ENCODE measurements at places on chromosomes 5 and 9.

DNA sequence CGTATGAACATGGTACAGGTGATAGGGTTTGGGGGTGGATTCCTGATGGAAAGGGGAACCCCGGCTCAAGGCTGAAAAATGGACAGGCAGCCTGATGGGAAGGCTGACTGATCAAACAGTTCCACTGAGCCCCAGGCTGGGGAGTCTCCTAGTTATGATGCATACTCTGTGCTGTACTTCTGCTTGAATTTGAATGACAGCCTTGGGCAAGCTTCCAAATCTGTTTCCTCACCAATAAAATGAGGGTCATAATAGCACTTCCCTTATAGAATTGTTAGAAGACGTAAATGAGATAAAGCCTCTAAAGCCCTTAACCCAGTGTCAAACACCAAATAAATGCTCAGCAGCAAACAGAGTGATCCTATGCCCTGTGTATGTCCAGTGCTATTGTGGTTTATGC is 478.5 kb upstream of the DMAC1 start:
- DNase-seq, result no peak
- H3K36me3 ChIP-seq, result no peaks in the 10 kb centered on the region
- H3K27ac ChIP-seq, result no peak overlapping the region
- no peaks in the 10 kb centered on the region for H3K27me3 ChIP-seq

DNA sequence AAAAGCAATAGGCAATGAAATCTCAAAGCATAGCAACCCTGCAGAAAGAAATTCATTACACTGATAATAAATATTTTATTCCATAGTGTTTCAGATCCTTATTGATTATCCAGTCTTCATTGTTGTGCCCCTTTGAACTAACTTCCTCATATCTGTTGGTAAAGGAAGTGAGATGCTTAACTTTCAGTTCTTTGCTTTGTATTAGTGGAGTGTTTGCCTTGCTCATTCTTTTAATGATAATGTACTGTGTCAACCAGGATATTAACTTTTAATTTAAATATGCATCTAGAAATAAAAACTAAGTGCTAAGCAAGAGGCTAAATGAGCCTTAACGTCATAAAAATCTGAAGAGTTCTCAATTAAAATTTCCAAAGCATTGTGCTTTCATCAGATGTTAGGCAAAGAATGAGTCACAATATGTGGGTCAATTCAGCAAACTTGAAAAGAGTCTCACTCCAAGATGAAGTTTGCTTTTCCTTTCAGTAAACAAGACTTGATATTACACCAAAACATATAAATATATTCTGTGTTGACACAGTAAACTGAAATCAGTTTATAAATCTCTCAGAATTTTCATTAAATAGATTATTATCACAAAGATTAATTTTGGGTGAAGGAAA is 105.9 kb downstream of the GIN1 start:
- DNase-seq, result no peak
- no peak overlapping the region for H3K27ac ChIP-seq
- no peaks in the 10 kb centered on the region for H3K36me3 ChIP-seq
- H3K4me3 ChIP-seq, result no peak overlapping the region
- no peaks in the 10 kb centered on the region for H3K27me3 ChIP-seq
- no peaks in the 10 kb centered on the region for H3K4me1 ChIP-seq

DNA sequence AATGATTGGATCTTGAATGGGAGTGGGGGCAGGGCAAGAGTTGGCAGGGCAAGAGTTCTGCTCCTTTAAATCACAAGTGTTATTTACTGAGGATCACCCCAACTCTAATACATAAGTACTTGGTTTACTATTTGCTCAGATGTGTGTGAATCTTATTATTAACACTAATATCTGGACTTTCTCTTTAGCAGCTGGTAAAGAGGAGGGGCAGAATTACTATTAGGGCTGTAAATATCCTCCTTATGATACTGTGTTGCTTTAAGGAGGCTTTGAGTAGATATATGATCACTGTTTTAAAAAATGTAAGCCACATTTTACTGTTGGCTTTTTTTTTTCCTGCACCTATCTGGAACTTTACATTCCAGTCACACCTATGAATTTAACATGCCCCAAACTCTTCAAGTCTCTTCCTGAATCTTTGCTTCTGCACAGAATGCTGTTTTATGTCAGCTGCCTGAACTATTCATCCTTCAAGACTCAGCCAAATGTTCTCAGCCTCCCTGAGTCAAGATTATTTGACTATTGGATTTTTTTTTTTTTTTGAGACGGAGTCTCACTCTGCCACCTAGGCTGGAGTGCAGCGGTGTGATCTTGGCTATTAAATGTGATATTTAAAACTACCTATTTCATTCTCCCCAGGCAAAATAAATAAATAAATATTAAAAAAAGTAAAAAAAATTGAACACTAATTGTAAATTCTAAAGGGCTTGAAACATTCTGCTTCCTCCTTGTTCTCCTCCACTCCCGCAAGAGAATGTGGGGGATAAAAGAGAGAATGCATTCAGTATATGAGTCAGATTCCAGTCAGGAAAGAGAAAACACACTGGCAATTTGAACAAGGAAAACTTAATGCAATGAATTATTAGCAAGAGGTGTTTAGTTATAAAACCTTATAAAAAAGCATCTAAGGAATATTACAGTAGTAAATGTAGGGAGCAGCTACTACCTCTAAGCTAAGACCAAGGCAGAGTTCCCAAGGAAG is 99.3 kb downstream of the FOCAD start:
- H3K27me3 ChIP-seq, result no peaks in the 10 kb centered on the region
- DNase-seq, result no peak
- H3K4me3 ChIP-seq, result no peak overlapping the region
- no peaks in the 10 kb centered on the region for H3K4me1 ChIP-seq
- no peaks in the 10 kb centered on the region for H3K36me3 ChIP-seq

DNA sequence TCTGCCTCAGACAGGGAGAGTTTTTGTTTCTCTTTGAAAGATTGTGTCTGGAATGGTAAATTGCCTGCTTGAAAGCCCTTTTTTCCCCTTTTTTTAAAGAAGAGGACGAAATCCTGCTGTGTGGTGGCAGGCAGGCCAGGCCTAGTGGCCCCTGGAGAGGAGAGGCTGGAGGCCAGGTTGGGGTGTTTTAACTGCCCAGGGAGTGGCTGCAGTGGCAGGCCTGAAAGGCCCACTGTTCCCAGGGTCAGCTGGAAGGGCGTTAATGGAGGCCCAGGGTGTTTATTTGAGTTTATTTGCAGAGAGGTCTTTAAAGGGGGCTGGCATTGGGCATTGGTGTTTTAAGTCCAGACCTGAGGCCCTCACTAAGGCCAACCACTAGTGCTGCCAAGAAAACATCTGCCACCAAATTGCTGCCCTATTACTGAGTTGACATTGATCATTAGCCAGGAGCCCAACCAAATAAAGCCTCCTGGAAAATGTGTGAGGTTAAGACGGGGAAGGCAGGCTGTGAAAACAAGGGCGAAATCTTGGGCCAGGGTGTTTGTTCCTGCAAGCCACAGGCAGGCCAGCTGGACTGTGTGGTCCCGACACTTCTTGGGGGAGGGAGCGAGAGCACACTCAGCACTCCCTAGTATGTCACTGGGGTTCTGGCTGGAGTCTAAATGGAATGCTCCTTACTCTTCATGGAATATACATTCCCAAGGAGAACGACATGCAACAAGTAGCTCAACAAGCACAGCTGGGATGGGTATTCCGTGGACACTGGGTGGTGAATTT is 5.0 kb downstream of the JADE2 start:
- H3K4me3 ChIP-seq, result no peak overlapping the region
- no peak for DNase-seq
- H3K36me3 ChIP-seq, result peaks cover 4% of the 10 kb centered on the region
- no peak overlapping the region for H3K27ac ChIP-seq
- peaks cover 79% of the 10 kb centered on the region for H3K4me1 ChIP-seq
- no peaks in the 10 kb centered on the region for H3K27me3 ChIP-seq

DNA sequence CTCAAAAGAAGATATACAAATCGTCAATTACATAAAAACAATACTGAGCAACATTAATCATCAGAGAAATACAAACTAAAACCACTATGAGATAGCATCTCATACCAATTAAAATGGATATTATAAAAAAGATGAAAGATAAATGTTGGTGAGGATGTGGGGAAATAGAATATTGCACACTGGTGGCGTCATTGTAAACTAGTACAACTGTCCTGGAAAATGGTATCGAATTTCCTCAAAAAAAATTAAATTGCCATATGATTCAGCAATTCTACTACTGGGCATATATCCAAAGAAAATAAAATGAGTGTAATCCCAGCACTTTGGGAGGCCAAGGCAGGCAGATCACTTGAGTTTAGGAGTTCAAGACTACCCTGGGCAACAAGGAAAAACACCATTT is 326.0 kb upstream of the FTMT start:
- no peak for DNase-seq
- no peaks in the 10 kb centered on the region for H3K27me3 ChIP-seq
- H3K36me3 ChIP-seq, result no peaks in the 10 kb centered on the region
- H3K4me3 ChIP-seq, result no peak overlapping the region

GRCh38 chr5:83375049-83375745 is 96.3 kb upstream of the VCAN start:
- no peak overlapping the region for H3K27ac ChIP-seq
- DNase-seq, result no peak
- no peaks in the 10 kb centered on the region for H3K4me1 ChIP-seq
- no peaks in the 10 kb centered on the region for H3K36me3 ChIP-seq
- no peaks in the 10 kb centered on the region for H3K27me3 ChIP-seq
- H3K4me3 ChIP-seq, result no peak overlapping the region

DNA sequence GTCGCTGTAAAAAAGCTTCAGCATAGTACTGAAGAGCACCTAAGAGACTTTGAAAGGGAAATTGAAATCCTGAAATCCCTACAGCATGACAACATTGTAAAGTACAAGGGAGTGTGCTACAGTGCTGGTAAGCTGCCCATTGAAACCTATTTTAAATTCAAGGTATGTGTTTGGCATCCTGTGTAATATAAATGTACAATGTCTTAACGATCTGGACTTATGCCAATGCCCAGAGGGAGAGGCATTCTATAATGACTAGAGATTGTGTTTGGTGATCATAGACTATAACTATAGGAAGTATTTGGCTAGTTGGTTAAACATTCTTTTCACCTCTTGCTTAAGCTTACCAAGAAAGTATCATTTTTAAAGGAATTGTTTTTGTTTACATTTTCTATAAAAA is 95.7 kb downstream of the INSL6 start:
- no peak overlapping the region for H3K4me3 ChIP-seq
- no peaks in the 10 kb centered on the region for H3K4me1 ChIP-seq
- DNase-seq, result no peak
- H3K36me3 ChIP-seq, result peaks cover 12% of the 10 kb centered on the region

- H3K27ac ChIP-seq, result no peak overlapping the region
- no peak for DNase-seq
- no peak overlapping the region for H3K4me3 ChIP-seq
- no peaks in the 10 kb centered on the region for H3K4me1 ChIP-seq
- H3K27me3 ChIP-seq, result no peaks in the 10 kb centered on the region
Measured at GRCh38 chr5:179194941-179195381, 134.8 kb downstream of the ZNF354C start.

DNA sequence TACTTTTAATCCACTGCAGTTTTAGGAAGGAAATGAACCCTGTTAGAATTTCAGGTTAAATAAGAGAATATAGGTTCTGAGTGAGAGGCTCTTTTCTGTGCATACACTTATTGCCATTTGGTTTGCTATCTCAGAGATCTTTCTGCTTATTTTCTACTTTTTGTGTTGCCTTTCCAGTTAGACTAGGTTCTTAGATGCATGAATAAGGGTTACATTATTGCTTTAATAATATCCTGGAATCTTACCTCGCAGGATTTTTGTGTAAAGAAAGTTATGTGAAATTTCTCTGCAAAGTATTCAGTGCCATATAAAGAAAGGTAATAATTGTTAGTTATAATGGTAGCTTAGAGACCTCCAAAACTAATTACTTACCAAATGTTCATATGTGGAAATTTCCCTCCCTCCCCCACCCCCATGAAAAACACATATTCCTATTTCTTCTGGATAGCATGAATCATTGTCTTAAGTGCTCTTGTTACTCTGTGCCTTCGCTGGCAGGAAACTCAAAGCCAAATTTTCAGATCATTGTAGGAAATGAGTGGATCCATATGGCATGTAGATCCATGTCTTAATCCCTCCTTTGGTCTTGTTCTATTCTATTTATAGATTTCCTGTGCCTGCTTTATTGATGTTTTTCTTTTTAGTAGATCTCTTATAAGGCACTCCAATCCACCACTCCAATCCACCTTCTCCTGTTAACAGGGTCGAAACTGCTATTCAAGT is 2.7 kb upstream of the APBA1 start:
- H3K4me3 ChIP-seq, result no peak overlapping the region
- H3K27ac ChIP-seq, result no peak overlapping the region
- H3K36me3 ChIP-seq, result no peaks in the 10 kb centered on the region
- peaks cover 11% of the 10 kb centered on the region for H3K4me1 ChIP-seq
- H3K27me3 ChIP-seq, result no peaks in the 10 kb centered on the region

- H3K27ac ChIP-seq, result no peak overlapping the region
- H3K27me3 ChIP-seq, result no peaks in the 10 kb centered on the region
- H3K4me3 ChIP-seq, result no peak overlapping the region
- H3K4me1 ChIP-seq, result no peaks in the 10 kb centered on the region
- no peak for DNase-seq
Measured at GRCh38 chr9:13267743-13268142, 11.7 kb downstream of the MPDZ start.

DNA sequence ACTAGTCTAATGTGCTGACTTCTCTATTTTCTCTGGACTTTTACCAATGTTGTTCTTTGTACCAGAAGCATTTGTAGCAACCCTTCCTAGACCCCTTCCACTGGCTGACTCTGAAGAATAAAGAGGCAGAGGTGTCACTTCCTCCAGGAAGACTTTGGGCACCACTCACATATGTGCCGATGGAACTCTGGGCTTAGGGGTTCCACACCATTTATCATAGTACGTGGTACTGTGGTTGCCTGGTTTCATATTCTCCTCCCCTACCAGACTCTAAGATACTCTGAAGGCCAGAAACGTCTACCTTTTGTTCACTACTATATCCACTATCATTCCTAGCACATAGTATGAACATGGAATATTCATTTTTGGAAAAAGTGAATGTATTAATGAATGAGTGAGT is 88.0 kb downstream of the BNC2 start:
- H3K36me3 ChIP-seq, result no peaks in the 10 kb centered on the region
- DNase-seq, result no peak
- no peaks in the 10 kb centered on the region for H3K27me3 ChIP-seq
- no peak overlapping the region for H3K4me3 ChIP-seq
- no peak overlapping the region for H3K27ac ChIP-seq

Data from CD8-positive, alpha-beta memory T cell (primary cell).